ENCODE measurements at places on chromosomes 3 and 15.

GRCh38 chr3:58679446-58679845 lies 12.9 kb upstream of the FAM3D start:
- DNase-seq, result no peak

- no peak for DNase-seq
These were observed 155.5 kb upstream of the TNIK start for GRCh38 chr3:171615686-171616085.

DNA sequence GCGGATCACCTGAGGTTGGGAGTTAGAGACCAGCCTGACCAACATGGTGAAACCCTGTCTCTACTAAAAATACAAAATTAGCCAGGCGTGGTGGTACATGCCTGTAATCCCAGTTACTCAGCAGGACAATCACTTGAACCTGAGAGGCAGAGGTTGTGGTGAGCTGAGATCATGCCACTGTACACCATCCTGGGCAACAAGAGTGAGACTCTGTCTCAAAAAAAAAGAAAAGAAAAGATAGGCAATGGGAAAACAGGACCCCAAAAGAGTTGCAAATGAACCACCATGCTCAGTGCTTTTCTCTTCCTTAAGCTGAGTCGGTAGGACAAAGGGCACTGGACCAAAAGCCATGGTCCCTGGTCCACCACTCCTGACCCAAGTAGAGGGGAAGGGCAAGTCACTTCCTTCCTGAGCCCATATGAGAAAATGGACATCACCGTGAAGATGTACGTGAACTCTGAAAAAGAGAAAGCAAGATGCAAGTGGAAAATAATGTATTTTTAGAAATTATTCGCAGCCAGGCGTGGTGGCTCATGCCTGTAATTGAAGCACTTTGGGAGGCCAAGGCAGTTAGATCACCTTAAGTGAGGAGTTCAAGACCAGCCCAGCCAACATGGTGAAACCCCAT lies 2.6 kb downstream of the ITGB5 start:
- no peak for DNase-seq

- no peak for DNase-seq
These were observed 372.5 kb downstream of the IL20RB start for GRCh38 chr3:137330246-137330645.

GRCh38 chr15:49824775-49825099 lies 203.9 kb downstream of the DTWD1 start:
- DNase-seq, result no peak

DNA sequence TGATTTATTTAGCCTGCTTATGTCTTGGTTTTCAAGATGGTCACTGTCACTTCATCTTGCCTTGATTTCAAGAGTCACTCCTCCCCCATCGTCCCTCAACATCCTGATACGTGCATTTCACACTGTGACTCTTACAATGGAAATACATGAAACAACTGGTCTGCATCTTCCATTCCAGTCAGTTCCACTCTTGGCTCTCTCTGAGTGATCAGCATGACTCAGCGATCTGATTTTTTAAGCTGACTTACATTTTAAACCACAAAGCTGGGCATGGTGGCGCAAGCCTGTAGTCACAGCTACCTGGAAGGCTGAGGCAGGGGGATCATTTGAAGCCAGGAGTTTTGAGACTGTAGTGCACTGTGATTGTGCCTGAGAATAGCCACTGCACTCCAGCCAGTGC lies 271.2 kb upstream of the ROPN1 start:
- DNase-seq, result no peak

DNA sequence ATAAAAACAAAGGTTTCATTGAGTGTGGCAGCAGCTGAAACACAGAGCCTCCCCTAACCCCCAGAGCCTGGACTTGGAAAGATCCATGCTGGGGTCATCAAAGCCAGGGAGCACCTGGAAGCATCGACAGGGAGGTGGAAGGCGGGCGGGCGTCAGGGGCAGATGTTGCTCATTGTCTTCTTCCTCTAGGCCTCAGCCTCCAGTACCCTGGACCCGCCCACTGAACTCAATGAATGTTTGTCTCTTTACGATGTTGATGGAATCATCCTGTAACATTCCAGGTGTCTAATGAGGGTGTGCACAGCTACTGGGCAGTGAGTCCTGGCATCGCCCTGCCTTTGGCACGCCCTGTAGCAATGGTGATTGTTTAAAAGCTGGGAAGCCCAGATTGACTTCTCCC lies 9.8 kb downstream of the GP5 start:
- no peak for DNase-seq

GRCh38 chr3:173743516-173743915 lies 346.0 kb downstream of the NLGN1 start:
- DNase-seq, result no peak

- DNase-seq, result no peak
These were observed 188.7 kb downstream of the NSUN3 start for GRCh38 chr3:94251566-94251965.

DNA sequence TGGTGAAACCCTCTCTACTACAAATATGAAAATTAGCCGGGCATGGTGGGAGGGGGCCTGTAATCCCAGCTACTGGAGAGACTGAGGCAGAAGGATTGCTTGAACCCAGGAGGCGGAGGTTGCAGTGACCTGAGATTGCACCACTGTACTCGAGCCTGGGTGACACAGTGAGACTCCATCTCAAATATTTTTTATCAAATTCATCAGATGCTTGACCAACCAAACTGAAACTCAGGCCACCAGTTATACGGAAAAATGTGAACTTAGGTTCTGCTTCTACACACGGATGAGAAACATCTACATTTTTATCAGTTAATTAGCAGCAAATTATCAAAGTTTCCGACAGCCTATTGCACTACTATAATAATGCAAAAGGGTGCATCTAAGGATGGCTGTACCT lies 4.8 kb downstream of the ARF4 start:
- DNase-seq, result no peak

- no peak for DNase-seq
These were observed at the start of gene RBP2 for GRCh38 chr3:139476348-139476747. Gene RBP2, minus strand, starts transcription at chr3:139476516. Its CDS starts 57 bp downstream, at chr3:139476459.

DNA sequence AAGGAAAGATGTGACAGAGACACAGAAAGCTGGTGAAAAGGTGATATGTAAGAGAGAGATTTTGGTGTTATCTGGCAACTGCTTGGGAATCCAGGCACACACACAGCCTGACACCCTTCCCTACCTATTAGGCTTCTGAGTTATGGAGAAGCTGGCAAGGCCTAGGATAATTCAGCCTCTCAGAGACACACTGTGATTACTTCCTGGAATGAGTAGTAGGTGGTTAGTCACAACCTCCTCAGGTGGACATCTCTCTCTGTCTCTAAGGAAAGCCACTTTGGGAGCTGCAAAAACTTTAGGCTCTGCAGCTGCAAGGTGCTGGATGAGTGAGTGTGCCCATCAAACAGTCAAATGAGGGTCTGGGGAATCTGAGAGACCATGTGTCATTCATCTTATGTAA lies 201.9 kb downstream of the PDCD6IP start:
- DNase-seq, result no peak

DNA sequence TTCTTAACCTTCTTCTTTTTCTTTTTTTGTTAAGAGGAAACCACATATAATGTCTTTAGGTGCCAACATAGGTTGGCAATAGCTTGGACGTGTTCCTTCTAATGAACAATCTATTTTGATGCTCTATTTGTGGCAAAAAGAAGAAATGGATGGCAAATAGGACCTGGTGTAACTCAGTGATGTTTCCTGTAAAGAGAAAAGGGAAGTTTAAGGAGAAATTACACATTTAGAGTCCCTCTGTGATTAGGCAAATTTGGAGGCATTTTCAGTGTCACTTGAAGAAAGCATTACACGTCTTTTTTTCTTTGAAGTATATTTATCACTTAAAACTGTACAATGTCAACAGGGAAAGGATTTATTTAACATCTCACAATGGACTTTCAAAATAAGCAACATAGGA lies 327.1 kb downstream of the ZIC1 start:
- DNase-seq, result no peak

DNA sequence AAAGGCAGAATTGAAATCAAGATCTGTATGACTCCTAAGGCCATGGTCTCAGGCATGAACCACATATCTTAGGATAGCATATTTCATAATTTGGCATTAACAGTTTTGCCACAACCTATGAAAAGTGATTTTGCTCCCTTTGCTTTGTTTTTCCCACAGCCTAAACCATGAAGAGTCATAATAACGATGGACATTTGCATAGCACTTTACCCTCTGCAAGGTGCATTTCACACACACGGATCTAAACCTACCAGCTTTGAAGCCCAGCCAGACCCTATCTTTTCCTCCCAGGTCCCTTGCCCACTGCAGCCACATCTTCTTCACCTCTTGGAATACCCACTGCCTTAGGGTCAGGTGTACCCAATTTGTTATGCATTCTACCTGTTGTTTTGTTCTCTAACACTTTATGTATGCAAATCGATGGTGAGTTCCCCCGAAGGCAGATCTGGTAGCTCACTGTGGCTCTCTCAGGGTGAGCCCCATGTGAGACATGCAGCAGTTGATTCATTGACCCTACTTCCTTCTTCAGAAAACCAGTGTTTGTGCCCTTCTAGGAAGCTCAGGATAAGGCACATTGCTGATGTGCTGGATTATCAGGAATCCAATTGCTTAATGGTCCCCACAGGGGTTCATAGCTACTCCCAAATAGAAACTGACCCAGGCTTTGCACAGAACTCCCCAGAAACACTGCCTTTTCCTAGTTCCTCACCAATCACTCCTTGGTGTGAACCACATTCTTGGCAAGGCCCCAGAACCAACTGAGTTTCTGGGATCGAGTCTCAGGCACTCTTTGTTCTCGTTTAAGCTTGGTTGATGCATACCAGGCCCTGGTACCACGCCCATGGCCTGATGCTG lies 8.7 kb downstream of the ARHGAP31 start:
- no peak for DNase-seq

DNA sequence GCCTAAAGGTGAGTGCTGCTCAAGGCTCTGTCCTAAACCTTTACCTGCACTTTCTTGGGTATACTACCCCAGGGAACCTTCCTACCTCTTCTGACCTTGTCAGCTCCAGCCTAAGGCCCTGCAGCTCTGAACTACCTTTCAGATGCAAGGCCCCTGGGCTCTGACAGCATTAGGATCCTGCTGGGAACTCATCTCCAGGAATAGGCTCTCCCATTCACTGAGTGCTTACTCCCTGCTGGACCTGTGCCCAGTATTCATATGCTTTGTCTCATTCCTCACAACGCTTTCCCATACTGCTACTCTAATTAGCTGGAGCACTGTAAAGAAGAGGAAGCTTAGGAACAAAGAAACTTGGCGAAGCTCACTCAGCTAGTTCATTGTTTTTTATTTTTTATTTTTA lies 53.8 kb upstream of the RAB6B start:
- no peak for DNase-seq

DNA sequence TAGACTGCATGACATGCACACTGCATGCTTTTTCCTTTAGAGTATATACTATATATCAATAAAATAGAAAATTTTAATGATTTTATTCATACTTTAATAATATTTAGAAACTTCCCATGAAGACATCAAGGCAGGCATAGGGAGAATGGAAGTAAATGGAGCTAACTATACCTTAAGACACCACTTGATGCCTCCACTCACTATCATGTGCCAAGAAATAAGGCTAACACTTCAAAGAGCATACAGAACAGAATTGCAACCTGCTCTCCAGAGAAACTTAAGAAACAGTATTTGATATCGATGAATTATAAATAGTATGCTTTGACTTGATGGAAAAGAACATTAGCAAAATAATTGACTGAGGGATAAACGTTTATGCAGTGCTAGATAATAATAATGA lies 192.6 kb upstream of the MBNL1 start:
- no peak for DNase-seq

DNA sequence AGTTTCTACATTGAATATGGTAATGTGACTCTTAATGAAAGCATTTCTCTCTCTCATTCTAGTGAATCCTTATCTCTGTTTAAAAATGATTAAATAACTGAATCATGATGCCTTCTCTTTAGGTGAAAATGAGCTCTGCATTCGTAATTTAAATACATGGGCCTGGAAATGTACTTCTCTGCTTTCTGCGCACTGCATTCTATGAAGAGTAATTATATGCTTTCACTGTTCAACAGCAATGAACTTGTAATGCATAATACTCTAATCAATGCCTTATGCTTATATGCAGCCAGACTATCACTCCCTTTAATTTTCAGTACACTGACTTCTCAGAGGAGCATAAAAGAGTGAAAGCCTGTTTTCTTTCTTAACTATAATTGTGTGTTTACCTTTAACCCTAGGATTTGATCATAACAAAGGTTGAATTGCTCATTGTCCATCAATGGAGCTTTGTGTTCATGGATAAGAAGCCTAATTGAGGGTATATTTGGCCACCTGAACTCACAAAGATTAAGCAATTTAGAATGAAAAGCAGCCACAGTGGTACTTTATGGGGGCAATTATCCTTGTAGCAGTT lies 330.8 kb upstream of the PDZRN3 start:
- no peak for DNase-seq

DNA sequence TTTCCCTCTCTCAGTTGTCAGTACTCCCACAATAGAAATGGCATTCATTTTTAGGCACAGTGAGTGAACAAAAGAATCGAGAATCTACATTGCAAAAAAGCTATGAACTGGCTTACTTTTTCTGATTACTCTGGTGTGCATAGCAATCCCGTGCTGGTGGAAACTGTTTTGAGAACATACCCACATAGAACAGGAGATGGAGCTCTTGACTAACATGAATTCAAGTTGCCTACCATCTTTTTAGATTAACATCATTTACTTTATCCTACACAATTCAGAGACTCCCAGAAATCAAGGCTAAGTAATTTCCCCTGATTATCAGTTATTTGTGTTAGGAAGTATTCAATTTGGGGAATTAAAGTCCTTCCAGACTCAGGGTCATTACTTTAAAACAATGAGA lies 326.6 kb downstream of the ARPP21 start:
- no peak for DNase-seq

DNA sequence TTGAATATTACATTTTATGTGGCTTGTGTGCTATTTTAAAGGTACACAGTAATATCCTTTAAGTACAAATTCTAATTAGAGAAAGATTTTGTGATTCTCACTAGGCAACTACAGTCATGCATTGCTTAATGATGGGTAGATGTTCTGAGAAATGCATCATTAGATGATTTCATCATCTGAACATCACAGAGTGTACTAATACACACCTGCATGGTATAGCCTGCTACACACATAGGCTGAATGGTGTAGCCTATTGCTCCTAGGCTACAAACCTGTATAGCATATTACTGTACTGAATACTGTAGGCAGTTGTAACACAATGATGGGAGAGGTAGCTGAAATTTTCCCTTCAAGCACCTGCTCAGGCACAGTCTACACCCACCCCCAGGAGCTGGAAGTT lies 217.4 kb upstream of the EOMES start:
- DNase-seq, result no peak
